ENCODE measurements at places on chromosomes 1 and 21.

DNA sequence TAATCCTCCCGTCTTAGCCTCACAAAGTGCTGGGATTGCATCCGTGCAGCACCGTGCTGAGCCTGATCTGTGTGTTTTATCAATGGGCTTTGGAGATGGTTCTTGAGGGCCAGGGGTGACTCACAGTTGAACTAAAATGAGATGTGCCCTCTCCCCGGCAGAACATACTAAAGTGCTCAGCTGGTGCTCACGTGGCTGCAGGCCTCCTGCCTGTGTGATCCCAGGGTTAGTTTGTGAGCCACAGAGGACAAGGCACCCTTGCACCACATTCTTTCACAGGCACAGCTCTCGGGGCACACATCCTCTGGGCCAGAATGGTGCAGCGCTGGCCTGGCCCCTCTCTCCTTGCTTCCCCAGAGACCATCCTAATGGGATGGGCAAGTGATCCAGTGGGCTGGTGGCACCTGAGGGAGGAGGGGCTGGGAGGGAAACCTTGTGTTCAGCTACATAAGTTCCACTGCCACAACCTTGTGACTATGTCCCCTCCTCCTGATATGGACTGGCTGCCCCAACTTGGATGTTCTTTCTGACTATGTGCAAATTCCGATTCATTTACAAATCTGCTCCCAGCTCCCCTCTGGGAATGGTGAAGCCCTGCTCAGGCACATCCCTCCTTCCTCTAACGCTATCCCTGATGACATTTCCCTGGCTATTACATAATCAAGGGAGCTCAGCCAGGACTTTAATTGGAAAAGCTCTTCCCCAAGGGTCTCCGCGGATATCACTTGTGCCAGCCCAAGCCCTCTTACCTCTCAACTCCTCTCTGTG, 197.0 kb upstream of the EDN2 start:
- DNase-seq: no peak

- DNase-seq: no peak
Observed at GRCh38 chr1:56257726-56258125, 321.6 kb downstream of the PLPP3 start.

DNA sequence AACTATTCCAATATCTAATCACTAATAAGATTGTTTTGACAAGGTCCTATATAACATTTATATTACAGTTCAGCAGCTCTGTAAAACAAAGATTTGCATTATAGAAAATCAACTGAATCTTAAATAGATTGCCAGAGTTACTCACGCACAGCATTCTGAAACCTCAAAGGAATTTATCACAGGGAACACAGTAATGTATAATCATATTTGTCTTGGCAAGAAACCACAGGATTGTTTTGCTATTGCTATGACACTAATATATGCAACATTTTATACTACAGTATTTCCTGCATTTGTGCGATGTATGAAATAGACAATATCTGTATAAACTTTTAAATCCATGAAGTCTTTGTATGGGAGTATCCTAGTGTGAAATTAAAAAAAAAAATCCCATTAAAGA, 101.4 kb downstream of the PLPPR5 start:
- no peak for DNase-seq

GRCh38 chr1:221157026-221157761, 278.0 kb downstream of the HLX start:
- DNase-seq: no peak

DNA sequence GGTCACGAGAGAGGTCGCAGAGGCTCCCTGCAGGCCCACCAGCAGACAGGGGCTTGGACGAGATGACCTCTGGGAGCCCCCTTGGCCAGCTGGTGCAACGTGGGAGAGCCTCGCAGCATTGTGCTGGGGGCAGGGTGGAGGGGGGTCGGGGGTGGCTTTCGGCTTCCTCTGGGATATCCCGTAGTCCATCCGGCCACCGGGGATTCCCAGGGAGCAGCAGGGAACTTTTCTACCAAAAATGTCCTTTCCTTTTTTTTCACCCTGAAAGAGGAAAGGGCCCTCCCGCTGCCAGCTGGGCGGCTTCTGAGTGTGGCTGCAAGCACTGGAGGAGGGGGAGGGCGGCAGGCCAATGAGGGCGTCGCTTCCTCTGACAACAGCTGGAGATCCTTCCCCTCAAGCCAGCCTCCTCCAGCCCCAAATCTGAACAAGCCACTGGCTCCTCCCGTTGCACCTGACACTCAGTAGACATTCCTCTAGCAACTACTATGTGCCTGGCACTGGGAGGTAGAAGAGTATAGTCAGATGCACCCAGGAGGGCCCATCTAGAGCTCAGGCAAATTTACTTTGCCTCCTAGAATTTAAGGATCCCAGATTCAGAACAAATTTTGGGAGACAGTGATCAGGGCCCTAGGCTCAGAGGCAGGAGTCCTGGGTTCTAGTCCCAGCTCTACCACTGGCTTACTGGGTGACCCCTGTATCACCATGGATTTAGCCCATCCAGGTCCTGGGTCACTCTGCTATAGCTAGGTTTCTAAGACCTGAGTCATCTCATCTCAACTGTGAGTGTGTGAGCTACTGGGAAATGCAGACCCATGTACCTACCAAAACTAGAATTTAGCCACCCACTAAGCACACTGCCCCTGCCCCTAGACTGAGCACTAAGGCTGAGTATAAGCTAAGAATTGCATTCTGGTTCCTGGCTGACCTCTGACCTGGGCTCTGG, 2.7 kb downstream of the MOB3C start:
- peak; percentile 60 for DNase-seq

DNA sequence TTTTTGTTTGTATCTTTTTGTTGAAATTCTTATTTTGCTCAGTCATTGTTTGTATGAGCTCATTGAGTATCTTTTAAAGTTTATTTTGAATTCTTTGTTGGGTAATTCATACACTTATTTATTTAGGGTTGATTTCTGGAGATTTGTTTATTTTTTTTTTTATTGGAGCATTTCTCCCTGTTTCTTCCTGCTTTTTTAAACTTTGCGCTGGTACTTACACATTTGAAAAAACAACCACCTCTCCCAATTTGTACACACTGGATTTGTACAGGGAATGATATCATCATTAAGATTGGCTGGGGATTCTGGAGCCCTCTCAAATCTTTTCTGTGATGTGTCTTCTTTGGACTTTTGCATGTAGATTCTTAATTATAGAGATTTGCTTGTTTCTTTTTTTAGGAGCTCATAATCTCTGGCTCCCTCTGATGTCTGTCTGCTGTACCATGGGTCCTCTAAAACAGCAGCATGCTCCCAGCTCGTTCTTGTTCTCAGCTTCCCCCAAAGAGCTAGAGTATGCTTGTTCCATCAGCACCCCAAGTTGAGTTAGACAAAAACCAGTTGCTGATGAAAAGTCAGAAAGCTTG, 310.7 kb downstream of the DUSP10 start:
- DNase-seq: no peak

- no peak for DNase-seq
Observed at GRCh38 chr1:29539971-29540370, 303.6 kb downstream of the PTPRU start.

DNA sequence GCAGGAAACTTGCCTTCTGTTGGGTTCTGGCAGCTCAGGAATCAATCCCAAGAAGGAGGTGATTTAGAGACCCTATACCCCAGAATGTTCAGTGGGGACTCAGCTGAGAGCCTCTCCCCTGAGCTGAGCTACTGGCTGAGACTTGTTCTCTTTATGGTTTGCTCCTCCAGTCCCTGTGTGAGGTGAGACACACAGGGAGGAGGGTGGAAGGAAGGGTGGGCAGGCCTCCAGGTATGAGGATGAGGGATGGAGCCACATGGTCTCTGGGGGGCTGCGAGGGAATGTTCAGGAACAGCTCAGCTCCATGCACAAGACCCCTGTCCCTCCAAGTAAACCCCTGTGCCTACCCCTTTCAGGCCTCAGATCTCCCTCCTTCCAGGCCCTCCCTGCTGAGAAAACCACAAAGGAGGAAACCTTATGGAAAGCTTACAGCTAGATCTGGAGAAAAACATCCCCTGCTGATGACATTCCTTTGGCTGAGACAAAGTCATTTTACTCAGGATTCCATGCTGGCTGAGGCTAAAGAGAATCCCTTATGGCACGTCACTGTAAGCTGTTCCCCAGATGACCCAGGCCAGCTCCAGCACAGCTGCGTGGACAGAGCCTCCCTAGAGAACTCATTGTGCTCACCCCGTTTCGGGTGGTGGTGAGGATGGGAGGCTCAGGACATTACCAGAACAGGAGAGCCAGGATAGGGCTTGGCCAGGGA, 91.5 kb upstream of the IPO9 start:
- DNase-seq: no peak

DNA sequence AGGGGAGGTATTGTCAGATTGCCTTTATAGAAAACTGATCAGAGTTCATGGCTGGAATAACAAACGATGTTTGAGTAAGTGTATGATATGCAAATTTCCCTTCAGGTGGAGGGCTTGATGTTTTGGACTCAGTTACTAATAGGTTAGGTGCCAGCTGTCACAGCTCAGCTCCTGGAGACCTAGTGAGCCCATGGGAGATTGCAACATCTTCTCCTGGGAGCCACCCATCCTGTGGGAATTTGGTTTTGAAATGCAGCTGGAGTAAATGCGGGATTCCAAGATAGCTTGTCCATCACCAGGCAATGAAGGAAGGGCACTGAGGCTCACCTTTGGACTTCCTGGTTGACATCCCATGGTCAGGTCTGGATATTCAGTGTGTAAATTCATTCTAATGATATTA, 211.4 kb upstream of the NRIP1 start:
- DNase-seq: no peak

- DNase-seq: no peak
Observed at GRCh38 chr1:226572325-226572726, 23.8 kb downstream of the STUM start.

- DNase-seq: no peak
Observed at GRCh38 chr1:7335224-7335879, 435.7 kb upstream of the VAMP3 start.

DNA sequence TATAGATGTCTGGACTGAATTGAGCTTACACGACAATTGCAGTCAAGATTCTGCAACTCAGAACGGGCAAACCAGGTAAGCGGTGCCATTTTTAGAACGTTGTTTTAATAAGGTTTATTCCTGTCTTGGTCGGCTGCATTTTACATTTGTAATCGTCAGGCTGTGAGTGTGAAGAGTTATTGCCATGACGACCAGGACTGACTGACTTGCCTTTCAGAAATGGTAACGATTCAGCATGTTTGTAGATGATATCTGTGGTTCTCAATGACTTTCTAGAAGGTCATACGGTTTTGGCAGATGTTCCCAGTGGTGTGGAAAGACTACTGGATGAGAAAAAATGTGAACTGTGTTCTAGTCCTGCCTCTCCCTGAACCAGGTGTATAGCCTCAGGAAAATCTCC, 271.3 kb upstream of the B3GALT2 start:
- no peak for DNase-seq

DNA sequence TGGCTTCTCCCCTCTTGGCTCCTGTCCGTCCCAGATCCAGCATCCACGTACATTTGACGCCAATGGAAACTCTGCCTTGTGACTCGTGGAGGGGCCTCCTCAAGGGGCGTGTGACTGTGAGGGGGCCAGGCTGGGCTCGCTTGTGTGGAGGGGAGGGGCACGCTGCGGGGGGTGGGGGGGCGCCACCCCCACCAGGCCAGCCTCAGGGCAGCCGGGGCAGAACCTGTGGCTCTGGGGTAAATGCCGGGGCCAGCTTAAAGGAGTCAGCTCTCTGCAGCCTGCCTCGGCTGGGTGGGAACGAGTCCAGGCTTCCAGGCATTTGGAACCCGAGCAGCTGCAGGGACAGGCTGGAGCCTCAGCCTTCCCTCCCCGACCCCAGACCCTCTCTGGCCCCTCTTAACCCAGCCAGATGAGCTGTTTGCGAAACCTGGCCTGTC, 94.1 kb downstream of the SIK1 start:
- no peak for DNase-seq

GRCh38 chr1:202565890-202566602, 144.2 kb downstream of the SYT2 start:
- DNase-seq: no peak

- peak; percentile 58 for DNase-seq
Observed at GRCh38 chr21:26715878-26716506, 129.2 kb downstream of the ADAMTS1 start.

DNA sequence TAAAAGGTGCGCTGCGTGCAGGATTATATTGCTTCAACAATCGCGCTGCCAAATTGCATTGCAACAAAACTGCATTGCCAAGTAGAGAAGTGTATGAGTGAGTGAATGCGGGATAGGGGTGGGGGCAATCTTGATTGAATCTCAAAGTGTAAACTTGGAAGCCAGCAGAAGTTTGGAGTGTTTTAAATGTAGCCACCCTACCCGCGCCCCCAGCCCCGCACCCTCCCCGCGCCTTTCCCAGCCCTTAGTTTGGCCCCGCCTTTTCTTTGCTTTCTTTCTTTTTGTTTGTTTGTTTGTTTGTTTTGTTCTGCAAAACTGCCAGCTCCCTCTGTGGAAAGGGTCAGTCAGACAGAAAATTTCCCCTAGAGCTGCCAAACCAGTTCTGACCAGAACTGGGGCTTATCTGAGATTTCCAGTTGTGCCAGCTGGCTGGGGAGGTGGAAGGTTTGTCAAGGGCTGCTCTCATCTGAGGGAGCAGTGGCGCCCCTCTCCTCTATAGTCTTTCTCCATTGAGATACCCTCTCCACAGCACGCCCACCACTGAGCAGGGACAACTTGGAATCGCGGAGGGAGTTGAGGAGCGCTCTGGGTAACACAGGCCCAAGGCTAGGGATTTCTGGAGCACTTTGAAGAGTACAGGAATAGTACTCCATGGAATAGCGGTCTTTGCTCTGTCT, 666 bp upstream of the BEND5 start:
- peak; percentile 30 for DNase-seq

DNA sequence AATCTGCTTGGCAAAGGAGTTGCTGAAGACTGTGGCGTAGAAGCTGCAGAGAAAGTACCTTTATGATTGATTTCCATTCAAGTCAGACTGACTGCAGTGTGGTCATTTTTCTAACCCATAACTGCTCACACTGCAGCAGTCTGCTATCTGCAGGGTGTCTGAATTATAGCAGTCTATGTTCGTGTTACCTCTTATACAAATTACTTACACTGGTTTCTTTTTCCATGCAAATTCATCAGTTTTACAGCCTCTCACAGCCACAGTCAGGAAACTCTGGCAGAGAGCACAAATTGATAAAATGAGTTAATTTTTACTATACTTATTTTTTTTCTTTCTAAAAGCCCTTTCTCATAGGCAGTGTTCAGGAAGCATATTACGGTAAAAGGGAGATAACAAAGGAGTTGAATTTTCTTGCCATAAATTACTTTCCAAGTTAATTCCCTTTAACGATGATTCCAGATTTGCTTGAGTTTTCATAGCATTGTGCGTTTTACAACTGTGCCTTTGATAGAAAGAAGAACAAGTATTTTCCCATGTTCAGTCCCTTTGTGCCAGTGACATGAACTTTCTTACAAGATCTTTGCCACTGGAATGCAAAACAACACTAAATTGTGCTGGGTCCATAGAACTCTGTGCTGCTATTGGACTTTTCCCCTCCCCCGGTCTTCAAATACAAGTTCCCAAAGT, 261.5 kb downstream of the NFIA start:
- no peak for DNase-seq

- DNase-seq: peak; percentile 41
Observed at GRCh38 chr21:42655796-42656770, 2.7 kb downstream of the PDE9A start.

GRCh38 chr1:37513795-37514349, 694 bp downstream of the MEAF6 start:
- DNase-seq: peak; percentile 46

Measured in nephron progenitor cell (in vitro differentiated cells).